Activated T-cell treated with anti-CD3 and anti-CD28 coated beads, Interleukin-2, amount 50 U/mL, for 48 hours (primary cell): ENCODE measurements at places on chromosomes 7 and 10.
A peak's percentile ranks its signal among the peaks of the same experiment; 100 is the strongest.

DNA sequence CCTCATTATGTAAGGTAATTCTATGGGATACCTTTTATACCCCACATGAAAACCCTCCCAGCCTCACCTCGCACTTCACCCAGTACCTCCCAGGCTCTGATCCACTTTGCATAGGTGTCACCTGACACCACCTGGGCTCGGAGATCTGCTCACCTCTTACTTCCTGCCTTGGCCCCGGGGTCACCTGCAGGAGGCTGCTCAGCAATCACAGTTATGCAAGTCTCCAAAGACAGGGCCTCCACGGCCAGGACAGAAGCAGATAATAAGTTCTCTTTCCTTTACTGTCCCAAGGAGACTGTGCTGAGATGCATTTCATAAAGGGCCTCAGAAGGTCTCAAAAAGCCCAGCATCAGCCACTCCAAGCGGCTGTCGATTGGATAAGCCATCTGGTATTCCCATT, 112.4 kb upstream of the PPP2R2D start:
- DNase-seq, result no peak

DNA sequence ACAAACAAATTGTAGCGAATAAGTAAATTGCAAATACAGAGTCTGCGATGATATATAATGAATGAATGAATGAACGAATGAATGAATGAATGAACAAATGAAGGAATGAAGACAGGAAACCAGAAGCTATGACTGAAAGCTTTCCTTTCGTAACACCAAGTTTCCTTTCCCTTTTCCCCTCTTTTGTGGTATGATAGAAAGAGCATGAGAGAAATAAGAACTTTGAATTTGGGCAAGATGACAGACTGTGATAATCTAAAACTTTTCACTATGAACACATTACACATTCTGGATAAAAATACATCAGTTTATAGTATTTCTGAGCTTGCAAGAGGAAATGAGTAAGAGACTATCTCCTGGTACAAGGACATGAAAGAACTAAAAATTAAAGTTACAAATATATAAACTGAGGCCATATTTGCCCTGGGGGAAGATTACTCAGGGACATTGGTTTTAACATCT, 8.4 kb upstream of the UCN3 start:
- DNase-seq, result no peak

DNA sequence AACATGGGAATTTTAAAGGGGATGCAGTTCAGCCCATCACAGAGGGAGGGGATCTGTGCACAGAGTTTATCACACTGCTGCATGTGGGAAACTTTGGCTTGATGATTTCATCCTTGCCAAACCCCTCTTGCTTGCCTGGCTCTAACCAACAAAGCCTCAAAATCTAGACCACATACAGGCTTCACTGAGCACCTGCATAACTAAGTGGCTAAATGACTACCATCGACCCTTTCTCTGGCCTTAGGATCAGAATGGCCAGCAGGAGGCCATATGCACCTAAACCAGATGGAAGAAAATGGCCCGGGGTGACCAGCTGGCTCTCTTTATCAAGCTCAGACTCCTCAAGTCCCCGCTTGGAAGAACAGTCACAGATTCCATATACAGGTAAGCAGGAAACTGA, 15.6 kb upstream of the ZNF25 start:
- DNase-seq, result no peak

DNA sequence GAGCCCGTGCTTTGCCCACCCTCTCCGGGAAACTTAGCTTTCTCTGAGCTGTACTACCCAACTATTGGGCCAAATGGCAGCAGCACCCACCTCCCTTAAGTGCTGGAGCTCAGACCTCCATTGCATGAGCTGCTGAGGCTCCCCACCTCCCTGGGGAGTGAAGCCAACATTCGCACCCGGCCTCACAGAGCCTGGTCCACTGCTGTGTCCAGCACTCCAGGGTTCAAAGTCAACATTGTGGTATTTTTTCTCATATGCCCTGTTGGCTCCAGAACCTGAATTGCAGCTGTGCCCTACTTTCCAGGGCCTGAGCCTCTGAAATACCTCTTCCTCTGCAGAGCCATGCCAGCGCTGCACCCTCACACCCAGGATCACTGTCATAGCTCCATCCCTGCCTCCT, 29.7 kb downstream of the ITGA8 start:
- DNase-seq, result no peak

- DNase-seq, result peak; percentile 32
Observed at GRCh38 chr10:7512487-7512886, 101.7 kb upstream of the SFMBT2 start.

DNA sequence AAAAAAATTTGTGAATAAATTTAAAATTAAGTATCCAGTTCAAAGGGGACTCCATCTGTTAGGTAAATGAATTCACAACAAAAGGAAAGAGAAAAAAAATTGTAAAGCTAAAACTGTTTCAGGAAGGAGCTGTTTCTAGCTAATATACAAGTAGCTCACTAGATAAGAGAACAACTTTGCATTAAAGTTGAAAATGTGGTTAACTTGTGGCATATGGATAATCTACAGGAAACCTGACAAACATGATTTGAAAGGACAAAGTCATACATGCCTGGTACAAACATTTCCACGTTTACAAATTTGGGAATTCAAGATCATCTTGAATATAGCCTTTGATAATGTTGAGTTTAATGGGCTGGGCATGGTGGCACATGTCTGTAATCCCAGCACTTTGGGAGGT, 8.9 kb downstream of the NT5C3A start:
- DNase-seq, result no peak

- no peak for DNase-seq
Observed at GRCh38 chr7:135728136-135728669, at the start of gene SLC13A4. Gene SLC13A4, minus strand, starts transcription at chr7:135728186. Its CDS starts 690 bp downstream, at chr7:135727496.

DNA sequence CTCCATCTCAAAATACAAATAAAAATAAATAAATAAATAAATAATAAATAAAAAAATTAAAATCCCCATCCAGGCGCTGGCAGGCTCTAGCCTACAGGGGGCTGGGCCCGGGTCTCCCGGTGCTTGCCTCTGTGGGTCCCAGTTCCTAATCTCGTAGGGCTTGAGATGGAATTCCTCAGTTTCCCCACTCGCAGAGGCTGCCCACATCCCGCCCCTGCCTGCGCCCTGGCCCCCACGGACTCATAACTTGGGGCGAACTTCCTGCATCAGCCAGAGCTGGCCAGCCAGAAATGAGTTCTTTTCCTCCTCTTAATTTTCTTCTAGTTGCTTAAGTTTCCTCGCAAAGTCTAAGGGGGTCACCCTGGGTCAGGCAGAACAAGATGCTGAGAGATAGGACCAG, 22.0 kb upstream of the SRRM3 start:
- no peak for DNase-seq

GRCh38 chr10:133537546-133538545, 10.7 kb downstream of the CYP2E1 start:
- no peak for DNase-seq

DNA sequence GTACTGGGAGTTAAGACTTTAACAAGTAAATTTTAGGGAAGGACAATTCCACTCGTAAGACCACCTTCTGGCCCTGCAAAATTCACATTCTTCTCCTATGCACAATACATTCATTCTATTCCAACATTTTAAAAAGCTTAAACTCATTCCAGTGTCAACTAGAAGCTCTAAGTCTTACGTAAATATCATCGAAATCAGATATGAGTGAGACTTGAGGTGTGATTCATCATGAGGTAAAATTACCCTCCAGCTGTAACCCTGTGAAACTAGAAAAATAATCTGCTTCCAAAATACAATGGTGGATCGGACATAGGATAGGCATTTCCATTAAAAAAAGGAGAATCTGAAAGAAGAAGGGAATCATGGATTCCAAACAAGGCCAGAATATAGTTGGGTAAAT, 370.3 kb downstream of the CDC14C start:
- DNase-seq, result no peak

DNA sequence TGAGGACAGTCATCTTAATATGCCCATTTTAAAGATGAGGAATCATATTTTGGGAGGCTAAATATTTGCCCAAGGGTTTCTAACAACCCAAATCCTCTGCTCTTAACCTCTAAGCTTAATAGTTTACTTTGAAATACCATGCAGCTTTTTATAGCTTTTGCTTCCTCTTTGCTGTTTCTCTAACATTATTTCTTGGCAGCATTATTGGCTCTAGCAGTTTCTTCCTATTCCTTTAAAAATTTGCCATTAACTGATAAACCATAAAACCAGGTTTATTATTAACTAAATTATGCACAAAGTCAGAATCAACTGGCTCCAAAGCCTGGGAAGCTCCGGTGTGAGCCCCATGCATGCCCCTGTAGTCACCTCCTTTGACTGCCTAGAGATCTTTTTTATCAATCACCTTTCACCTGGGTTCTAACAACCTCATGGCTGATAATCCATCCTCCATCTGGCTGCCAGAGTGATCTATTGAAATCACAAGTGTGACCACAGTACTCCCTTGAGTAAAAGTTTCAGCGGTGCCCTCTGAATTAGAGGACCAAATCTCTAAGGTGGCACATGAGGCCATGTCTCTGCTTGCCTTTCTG, 62.4 kb downstream of the ITGB8 start:
- DNase-seq, result no peak

DNA sequence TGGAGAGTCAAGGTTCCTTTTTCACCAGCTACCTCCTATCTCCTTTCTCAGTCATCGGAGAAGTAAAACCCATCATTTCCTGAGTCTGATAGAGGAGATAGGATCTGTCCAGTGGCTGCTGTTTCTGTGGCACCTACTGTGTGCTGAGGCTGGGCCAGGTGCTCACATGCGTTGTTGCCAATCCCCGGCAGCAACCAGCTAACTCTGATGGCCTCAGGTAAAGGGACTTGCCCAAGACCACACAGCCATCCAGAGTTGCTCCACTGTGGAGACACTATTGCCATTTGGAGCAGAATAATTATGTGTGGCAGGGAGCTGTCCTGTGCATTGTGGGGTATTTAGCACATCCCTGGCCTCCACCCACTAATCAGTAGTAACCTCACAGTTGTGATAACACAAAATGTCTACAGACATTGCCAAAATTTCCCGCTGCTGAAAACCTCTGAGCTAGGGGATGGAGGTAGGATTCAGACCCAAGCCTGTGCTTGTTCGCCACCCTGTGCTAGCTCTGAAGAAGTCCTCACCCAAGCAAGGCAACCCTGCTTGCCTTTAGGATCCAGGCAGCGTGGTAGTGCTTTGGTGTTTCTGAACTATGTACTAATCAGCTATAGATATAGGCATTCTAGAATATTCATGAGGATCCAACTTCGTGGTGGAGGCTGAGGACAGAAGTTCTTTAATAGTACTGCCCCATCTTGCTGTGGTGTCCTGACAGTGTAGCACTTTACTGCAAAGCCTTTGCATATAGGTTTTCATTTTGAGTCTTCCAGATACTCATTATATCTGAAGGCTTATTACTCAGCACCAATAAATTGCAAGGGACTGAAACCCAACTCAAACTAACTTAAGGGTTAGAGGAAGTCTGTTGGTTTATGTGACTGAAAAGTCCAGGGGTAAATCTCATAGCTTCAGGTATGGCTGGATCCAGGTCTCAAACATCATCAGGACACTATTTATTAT, 164.6 kb downstream of the GRK5 start:
- DNase-seq, result no peak

GRCh38 chr7:37109843-37110242, 338.8 kb downstream of the ELMO1 start:
- no peak for DNase-seq

DNA sequence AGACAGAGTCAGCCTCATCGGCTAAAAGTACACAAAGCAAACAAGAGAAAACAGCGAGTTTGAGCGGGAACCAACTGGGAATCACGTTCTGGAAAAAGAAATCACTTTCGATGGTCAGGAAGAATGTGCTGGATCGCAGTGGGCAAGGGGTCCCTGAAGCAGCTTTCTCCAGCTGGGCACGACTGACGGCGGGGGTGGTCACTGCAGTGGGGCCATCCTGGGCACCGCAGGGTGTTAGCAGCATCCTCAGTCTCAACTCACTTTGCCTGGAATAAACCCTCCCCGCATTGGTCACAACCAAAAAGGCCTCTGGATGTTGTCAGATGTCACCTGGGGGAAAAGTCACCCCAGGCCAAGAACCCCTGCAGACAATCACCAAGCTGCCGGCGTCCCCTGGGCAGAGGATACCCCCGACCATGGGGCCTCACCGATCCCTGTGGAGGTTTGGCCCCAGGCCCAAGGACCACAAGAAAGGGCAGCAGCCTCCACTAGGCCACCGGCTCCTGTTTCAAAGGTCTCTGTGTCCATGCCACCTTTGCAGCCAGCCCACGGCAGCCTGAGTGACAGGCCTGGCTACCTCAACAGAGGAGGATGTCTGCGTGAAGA, 42.9 kb downstream of the EBF3 start:
- DNase-seq, result no peak

DNA sequence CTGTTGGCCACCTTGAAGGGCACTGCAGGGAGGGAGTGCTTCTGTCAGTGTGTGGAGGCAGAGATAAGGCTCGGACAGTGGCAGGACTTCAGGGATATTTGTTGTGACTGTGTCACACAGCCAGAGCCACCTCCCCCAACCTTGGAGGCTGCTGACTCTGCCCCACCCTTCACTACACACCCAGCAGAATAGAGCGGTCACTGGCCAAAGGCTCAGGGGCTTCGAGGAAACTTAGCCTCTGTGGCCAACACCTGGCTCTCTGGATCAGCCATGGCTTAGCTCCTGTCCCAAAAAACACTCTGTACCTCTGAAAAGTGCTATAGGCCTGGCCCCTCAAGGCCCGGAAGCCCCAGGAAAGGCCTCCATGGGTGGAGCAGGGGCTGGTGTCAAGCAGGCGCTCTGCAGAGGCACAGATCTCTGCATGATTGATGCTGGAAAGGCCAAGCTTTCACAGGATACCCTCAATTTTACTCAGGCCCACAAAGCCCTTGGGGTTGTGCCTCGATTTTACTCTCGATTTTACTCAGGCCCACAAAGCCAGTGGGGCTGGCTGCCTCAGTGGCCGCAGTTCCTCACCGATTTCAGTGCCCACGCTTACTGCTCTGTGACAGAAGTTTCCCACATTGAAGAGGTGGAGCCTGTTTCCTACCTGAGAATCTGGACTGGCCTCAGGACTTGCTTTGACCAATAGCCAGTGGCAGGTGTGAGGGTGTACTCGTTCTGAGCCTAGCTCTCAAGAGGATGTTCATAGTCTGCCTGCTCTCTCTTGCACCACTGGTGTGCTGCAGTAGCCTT, 113.2 kb upstream of the GPR26 start:
- DNase-seq, result no peak

GRCh38 chr7:129017264-129017663, 37.6 kb downstream of the TNPO3 start:
- DNase-seq, result no peak

DNA sequence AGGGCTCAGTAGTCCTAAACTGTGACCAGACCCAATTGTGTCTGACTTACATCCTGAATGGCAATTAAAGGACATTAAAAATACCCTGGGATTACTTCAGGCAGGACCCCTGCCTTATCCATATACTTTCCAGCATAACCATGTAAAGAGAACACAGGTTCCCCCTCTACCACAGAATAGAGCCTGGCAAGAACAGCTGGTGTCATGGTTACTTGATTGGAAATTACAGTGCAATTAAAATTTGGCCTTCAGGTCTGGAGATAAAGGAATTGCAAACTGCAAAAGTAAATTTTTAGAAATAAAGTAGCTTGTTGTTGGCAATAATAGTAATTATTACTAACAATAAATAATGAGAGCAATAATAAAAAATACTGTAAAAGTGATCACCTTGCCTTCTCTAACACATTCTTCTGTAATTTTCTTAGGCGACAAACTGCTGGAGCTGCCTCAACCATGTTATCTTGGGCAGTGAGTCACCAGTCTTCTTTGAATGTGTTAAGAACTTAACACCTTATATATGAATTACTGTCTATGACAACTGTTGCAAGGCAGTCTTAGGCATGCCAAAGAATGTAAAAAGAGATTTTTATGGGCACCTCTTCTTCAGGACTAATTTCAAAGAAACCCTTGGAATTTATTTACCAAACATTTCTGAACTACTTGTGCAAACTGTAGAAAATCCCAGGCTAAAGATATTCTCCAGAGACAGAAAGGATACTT, 53.7 kb downstream of the HIBADH start:
- DNase-seq, result no peak

GRCh38 chr10:112535531-112535951, 88.5 kb downstream of the VTI1A start:
- no peak for DNase-seq
